ENCODE measurements at places on chromosomes 12 and 14.

GRCh38 chr14:105860615-105861580, 334.5 kb downstream of the TMEM121 start:
- DNase-seq = no peak

DNA sequence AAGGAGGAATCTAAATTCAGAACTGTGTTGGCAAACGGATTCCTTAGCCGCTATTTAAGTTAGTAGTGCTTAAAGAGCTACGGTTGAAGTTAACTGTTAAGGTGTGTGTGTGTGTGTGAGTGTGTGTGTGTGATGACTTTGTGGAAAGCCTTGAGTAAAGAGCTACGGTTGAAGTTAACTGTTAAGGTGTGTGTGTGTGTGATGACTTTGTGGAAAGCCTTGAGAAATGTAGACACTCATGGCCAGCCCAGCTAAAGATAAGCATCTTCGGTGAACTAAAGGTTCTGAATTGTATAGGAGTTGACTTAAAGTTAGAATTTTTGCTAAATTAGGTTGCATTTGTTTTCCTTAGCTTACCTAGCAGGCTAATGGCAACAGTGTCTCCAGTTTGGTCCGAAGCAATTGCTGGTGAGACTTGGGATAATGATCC, 1.4 kb downstream of the KTN1 start:
- DNase-seq = no peak

- no peak for DNase-seq
Observed at GRCh38 chr12:6463858-6464257, 6.6 kb downstream of the VAMP1 start.

DNA sequence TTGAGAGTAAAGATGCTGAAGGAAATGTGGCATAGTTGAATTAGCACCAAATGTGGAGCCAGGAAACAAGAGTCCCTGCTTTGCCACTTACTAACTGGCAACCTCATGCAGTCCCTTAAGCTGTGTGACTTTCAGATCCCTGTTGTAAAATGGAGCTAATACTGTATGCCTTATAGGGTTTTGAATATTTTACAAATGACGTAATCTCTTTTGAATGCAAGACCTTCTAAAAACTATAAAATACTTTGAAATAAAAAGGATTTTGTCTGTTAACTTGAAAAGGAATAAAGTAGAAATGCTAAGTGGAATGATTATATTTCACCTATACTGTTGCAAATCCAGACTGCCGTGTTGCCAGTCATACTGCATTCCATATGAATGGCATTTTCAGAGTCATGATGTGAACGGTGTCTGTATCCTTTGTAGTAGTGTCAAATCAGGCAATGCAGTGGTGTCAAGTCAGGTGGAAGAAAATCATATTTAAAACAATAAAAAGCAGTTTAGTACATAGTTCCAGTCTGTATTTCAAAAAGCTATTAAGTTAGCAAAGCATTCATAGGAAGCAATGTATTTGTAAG, 21.3 kb downstream of the KCNA5 start:
- no peak for DNase-seq

DNA sequence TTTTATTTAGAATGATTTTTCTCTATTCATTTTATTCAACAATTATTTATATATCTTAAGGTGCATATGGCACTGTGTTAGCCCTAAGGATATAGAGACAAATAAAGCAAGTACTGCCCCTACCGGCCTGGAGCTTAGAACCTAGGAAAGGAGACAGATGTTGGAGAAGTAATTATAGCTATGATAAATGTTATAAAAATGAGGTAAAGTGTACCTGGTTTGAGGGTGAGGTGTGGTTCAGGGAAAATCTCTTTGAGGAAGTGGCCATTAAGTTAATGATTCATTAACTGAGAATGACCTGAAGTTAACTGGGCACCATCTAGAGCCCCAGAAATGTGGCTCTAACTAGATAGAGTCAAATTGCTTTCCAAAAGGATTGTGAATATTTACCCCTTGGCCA, 31.9 kb downstream of the CDKL1 start:
- no peak for DNase-seq

GRCh38 chr12:68630598-68630997, 19.9 kb downstream of the RAP1B start:
- DNase-seq = no peak

DNA sequence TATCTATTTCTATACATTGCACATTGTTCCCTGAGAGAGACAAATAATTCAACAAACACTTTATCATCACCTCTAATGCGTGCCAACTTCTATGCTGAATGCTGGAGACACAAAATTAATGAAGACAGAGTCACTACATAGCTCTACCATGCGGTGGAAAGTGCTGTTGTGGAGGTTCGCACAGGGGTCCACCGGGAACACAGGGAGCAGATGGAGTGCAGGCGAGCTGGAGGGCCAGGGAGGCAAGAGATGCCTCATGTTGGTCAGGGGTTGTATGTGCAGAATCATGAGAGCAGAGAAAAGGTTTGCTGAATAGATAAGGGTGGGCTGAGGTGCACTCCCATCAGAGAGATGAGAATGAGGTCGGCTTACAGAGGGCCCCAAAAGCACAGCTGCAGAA, 25.2 kb downstream of the FAM234B start:
- no peak for DNase-seq

DNA sequence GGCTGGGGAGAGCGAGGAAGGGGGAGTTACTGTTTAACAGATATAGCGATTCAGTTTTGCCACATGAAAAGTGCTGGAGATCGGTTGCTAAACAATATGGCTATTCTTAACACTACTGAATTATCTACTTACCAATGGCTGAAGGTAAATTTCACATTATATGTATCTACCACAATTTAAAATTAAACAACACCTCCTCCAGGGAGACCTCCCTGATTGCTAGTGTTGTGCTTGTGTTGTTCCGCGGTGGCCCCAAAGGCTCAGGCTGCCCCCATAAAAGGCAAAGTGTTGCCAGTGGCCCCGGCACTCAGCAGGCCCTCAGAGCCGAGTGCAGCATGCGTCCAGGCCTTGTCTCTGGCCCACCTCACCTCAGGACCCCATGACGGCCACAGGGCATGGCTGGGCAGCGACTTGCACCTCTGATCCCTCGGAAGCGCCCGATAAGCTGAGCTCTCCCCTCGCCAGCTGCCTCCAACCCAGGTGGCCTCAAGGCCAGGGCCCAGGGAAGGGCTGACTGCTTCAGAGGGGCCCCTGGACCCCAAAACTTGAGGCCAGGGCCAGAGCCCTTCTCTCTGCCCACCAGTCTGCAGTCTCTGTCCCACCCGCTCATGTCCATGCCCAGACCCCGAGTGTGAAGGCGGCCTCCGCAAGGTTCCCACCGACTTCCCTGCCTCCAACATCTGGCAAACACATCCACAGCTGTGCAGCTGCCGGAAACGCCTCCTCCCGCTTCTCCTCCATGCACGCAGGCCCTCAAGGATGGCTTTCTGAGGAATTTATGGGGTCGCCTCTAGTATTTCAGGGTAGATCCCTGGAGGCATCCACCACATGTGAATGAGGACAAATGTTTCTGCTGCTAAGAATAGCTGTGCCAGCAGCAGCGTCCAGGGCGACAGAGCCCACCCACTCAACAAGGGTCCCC, 60.0 kb downstream of the NCOR2 start:
- no peak for DNase-seq

DNA sequence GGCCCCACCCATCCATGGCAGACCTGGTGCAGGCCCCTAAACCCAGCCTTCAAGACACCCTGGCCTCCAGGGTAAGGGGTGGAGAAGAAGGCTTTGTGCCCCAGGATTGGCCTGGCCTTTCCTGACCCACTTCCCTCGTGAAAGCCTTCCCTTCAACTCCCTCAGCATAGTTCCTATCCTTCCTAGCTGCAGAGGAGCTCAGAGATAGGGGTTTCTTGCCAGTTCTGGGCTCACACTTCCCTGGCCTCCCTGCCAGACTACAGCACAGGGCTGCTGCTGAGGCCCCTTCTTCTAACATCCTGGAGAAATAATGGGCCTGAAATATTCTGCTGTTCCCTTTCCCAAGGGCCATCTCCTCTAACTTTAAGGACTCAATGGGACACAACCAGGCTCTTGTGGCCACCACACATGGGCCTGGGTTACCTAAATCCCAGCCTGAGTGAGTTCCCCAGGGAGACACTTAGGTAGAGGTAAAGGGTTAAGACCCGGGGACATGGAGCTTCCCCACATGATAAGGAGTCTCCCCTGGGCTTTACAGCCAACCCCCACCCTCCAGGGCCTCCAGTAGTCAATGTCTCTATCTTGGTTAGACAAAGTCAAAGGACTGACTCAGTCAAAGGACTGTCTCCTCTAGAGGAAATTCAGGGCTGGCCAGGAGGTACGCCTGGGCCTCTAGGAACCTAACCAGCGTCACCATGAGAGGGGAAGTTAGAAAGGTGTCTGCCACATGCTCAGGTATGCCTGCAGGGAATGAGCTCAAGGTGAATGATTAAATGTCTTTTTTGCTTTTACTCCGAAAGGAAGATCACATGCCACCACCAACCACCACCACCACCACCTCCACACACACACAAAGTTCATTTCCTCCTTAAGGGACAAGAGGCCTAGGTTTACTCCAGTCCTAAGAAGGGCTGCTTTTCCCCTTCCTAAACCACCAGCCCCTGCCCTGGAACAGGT, 7.1 kb downstream of the ZFP36L1 start:
- DNase-seq = no peak

DNA sequence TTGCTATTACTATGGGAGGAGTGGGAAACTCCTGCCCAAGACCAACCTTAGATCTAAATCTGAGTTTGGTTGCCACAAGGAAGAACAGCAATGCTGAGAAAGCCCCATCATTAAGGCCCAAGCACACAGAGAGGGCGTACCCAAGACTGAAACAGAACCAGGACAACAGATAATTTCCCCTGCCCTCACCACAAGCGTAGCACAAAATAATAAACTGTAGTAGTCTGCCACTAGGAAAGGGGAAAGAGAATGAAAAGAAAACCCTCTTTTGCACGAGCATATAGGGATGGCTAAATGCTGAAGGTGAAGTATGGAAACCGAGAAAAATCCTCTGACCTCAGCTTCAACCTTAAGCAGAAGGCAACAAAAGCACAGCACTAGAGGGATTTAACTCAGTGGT, 76.5 kb upstream of the DHRS4 start:
- no peak for DNase-seq

GRCh38 chr14:91231446-91231845, 13.1 kb downstream of the GPR68 start:
- no peak for DNase-seq

- no peak for DNase-seq
Observed at GRCh38 chr12:12899530-12900380, 8.4 kb downstream of the GPRC5A start.

DNA sequence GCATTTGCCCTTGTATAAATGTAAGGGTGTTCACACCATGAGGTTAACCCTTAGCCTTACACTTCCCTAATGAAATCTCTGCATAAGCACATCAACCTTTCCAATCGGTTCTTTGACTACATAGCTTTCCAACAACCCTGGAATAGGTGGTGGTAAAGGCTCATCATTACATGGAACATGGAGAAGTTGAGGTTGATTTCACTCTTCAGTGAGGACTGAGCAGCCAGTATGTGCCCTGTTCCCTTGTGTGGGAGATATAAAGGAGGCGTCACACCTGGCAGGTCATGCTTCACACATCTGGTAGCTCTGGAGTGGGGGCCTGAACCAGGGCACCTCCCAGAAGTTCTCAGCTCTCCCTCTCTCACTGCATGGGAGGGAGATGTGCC, 21.7 kb upstream of the JPH4 start:
- DNase-seq = no peak

DNA sequence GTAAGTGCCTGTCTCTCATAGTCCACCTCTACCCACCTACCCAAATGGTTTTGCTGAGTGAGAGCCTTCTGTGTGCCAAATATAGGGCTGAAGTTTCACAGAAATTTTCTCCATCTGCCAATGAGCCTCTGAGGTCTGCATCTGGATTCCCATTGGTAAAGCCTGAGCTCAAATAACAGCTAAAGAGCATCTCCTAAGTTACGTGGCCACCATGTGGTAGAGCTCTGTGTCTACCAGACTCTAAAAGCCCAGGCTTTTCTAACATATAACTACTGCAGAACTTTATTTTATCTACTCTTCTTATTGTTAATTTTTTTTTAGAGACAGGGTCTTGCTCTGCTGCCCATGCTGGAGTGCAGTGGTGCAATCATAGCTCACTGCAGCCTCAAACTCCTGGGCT, 16.0 kb downstream of the AMDHD1 start:
- no peak for DNase-seq

DNA sequence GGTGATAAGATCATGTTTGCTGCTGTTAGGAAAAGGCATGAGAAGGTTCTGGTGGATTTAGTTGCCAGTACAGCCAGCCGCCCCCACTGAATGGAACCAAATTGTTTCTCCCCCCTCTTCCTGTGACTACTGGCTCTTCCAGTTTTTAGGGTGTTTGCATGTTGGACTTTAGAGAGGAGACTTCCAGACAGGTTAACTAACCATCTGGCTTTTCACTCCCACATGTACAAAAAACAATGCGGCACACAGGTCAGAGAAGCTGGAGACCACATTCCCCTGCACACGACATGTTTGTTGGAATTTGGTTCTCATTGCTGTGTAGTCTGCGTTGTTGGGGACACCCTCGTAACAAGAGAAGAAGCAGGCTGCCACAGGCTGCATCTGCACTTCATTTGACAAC, 103.9 kb upstream of the TMEM132C start:
- DNase-seq = no peak

DNA sequence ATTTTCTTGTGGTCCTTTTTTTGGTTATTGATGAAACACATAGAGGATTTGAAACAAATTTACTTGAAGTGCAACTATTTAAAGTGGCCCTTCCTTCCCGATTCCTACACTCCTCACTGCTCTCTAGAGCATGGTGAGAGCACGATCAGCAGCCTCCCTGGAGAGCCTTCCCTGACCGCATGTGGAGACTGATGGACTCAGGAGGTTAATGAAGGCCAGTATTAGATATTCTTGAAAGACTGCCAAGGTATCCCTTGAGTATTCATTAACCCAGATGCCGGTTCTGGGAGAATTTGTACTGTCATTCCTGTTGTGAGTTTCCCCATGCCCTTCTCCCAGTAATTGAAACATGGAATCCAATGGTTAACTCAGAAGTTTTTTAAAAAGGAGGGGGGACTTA, 102.8 kb upstream of the FGD4 start:
- no peak for DNase-seq

- DNase-seq = no peak
Observed at GRCh38 chr12:68773582-68773981, 27.6 kb downstream of the SLC35E3 start.

GRCh38 chr14:69673104-69673503, 61.7 kb downstream of the SUSD6 start:
- no peak for DNase-seq

- no peak for DNase-seq
Observed at GRCh38 chr12:6193853-6194815, 6.1 kb upstream of the CD9 start.

- no peak for DNase-seq
Observed at GRCh38 chr12:27705263-27705662, 5.4 kb upstream of the MRPS35 start.

GRCh38 chr12:108853981-108854446, 3.4 kb downstream of the SSH1 start:
- DNase-seq = no peak

GRCh38 chr14:85248881-85249635, 280.9 kb upstream of the FLRT2 start:
- no peak for DNase-seq

- no peak for DNase-seq
Observed at GRCh38 chr14:101072945-101073597, 169.5 kb upstream of the RTL1 start.
